ENCODE measurements at places on chromosomes 7 and 10.

DNA sequence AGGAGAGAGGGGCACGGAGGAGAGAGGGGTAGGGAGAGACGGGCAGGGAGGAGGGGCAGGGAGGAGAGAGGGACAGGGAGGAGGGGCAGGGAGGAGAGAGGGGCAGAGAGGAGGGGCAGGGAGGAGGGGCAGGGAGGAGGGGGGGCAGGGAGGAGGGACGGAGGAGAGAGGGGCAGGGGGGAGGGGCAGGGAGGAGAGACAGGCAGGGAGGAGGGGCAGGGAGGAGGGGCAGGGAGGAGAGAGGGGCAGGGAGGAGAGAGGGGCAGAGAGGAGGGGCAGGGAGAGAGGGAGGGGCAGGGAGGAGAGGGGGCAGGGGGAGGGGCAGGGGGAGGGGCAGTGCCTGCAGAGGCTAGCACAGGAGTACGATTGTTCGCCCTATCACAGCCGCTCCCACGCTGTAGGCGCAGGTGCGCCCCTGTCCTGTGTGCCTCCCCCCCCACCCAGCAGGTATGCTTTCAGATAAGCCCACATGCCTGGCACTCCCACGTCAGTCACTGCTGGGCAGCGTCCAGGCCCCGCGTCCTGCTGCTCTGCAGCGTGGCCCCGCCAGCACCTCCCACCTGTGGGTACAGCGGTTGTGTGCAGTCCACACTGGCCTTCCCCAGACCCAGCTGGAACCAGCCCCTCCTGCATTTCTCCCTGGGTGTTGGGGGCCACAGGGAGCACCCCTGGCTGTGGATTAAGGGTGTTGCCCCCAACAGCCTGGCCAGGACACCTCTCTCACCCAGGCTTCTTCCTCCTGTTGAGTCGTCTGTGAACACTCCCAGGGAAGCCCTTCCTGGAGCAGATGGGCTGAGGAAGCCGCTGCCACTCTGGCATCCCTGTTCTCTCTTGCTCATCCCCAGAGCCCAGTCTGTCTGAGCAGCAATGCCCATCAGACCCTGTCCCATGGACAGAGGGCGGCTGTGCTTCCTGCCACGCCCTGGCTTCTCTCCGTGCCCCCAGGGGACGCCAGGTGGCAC, 10.8 kb downstream of the NKX6-2 start:
- DNase-seq: no peak

GRCh38 chr10:12391206-12391605, 41.9 kb downstream of the CAMK1D start:
- DNase-seq: no peak

DNA sequence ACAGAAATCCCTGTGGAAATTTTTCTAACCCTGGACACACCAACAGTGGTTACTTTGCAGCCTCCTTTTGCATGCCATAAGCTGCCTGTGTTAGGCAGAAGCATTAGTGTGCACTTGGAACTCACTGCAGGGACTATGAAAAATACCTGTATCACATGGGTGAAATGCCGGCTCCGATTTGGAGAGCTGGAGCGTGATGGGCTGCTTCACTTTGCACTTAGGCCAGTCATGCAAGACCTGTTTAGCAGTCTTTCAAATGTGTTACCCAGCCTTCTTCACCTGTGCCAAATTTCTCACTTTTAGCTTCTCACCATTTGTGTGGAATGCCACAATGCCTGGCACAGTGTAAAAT, 11.3 kb downstream of the NCOA4 start:
- no peak for DNase-seq

- DNase-seq: peak; percentile 47
Observed at GRCh38 chr10:114042895-114043531, 653 bp upstream of the ADRB1 start.

DNA sequence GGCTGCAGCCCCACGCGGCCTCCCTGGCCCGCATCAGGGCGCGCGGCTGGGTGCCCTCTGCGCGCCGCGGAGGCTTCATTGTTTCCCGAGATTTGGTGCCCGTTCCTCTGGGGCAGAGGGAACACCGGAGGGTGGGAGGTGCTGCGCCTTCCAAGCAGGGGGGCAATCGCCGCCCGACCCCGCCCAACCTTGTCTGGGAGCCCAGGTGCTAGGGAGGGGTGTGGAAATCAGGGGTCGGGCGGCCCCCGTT, 1.0 kb upstream of the NRP1 start:
- no peak for DNase-seq

GRCh38 chr7:39746103-39746819, 122.9 kb downstream of the RALA start:
- DNase-seq: peak; percentile 61

GRCh38 chr7:106766551-106766950, 98.5 kb upstream of the PIK3CG start:
- DNase-seq: no peak

DNA sequence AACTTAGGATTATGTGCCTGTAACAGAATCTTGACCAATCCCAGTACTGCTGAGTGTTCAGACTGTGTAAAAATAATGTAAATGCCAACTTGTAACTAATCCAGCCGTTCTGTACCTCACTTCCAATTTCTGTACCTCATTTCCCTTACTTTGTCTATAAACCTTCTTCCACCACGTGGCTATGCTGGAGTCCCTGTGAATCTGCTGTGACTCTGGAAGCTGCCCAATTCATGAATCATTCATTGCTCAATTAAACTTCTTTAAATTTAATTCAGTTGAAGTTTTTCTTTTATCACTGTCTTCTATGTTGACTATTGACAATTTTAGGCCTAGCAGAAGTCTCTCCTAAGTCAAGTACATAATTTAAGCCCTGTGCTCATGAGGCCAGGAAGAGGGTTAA, 215.3 kb upstream of the RHOBTB1 start:
- DNase-seq: no peak

GRCh38 chr10:117107238-117107637, 30.8 kb downstream of the VAX1 start:
- no peak for DNase-seq

- DNase-seq: no peak
Observed at GRCh38 chr10:86083664-86084175, 282.9 kb downstream of the GRID1 start.

- no peak for DNase-seq
Observed at GRCh38 chr10:71975087-71975870, 11.1 kb downstream of the CHST3 start.

- peak; percentile 20 for DNase-seq
Observed at GRCh38 chr7:80136261-80137055, 1.8 kb downstream of the GNAI1 start.

GRCh38 chr7:108455998-108456677, at the start of gene NRCAM:
TSS of gene NRCAM (minus strand) at chr7:108456436. CDS start at chr7:108240064, 216,372 bp downstream.
- DNase-seq: peak; percentile 94

DNA sequence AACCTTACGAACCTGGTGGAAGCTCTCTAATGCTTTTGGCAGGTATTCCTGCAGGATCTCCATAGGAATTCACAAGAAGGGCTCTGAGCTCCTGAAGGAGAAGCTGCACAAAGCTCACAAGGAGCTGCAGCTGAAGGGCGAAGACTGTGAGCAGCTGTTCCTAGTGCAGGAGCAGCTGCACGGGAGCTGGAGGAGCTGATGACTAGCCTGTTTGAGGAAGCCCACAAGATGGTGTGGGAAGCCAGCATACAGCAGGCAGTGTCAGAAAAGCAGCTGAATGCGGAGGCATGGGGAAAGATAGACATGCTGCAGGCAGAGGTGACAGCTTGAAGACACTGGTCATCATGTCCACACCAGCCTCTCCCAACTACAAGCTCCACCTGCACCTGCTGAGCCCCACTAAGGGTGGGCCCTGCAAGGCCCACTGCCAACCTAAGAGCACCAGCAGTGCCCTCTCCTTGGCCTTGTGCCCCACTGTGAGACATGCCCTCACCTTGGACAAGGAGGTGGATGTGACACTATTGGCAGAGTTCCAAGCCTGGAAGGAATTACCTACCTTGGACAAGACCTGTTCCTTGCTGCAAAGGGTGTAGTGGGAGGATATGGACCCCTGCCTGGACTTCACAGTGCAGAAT, 250.6 kb downstream of the BBS9 start:
- no peak for DNase-seq

- DNase-seq: no peak
Observed at GRCh38 chr10:73946253-73947145, 35.6 kb downstream of the PLAU start.

DNA sequence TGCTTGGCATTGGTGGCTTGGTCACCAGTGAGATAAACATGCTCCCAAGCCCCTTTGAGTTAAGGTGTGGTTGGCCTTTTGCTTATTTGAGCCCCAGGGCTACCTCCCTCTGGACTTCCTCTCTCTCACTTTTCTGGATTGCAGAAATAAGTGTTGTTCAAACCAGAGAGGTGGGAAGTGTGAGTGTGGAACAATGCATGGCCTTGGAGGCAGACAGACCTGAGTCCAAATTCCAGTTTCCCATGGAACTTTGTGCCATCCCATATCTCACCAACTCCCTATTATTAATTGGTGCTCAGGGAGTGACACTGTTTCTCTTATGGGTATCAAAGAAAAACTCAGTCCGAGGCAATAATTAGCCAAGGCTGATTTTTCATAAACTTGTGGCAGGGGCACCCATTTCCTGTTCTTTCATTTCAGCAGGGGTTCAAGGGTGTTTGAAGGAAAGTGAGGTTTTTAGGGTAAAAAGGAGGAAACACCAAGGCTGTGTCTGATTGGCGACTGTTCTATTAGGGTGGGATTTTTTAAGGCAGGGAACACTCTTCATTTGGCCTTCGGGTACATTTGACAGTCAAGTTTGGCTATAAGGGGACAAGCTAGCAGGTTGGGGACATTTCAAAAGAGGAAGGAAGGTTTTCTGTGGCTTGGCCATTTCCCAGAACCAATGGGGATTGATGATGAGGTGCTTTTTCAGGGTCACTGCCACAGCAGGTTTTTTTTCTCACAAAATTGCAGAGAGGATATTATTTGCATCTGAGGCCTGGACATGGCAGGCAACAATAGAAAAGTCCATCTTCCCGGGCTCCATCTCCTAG, 148.8 kb upstream of the NPY start:
- no peak for DNase-seq

DNA sequence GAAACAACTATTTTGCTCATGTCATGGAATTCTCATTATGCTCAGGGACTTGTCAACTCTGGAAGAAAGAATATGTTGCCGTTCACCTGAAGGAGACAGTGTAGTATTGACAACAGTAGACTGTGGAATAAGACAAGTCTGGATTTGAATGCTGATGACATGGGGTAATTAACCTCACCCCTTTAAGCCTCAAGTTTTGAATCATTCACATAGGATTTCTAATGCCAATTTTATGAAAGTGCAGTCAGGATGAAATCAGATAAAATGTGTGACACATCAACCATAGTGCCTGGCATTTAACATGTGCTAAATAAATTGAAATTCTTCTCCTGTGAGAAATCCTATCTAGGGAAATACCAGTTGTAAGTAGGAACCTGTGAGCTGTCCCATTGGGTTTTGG, 305.8 kb downstream of the KIF20B start:
- DNase-seq: no peak

- no peak for DNase-seq
Observed at GRCh38 chr7:2261611-2262010, 19.6 kb downstream of the NUDT1 start.

GRCh38 chr7:103680161-103681144, 234.4 kb upstream of the SLC26A5 start:
- no peak for DNase-seq

GRCh38 chr7:124072603-124073309, 39.9 kb upstream of the TMEM229A start:
- no peak for DNase-seq

DNA sequence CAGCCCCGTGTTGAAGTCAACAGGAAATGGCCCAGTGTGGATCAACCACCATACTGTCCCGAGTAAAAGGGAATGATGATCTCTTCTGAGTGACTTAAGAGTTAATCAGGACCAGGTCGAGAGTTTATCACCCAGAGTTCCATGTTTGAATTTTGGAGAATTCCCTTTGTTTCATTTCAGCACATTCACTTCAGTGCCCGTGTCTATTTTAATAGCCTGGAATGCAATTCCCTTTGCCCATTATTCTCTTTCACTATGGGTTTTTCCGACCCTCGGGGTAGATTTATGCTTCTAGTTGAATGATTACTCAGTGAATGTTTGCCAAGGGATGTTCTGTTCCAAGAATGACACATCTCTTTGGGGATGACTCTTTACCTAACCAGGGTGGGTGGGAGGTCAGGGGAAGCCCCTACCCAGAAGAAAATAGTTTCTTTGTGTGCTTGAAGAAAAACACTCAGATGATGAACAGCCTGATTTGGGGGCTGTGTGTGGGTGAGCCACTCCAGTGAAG, 594.9 kb downstream of the INHBA start:
- no peak for DNase-seq

- no peak for DNase-seq
Observed at GRCh38 chr10:500876-501275, 188.6 kb downstream of the DIP2C start.

- DNase-seq: no peak
Observed at GRCh38 chr7:3956949-3957348, 655.9 kb downstream of the SDK1 start.

GRCh38 chr7:2314209-2314955, at the start of gene SNX8:
TSS of gene SNX8 (minus strand) at chr7:2314441. CDS start at chr7:2314421, 20 bp downstream.
- DNase-seq: peak; percentile 92

GRCh38 chr7:135843214-135843613, 94.6 kb upstream of the FAM180A start:
- no peak for DNase-seq

DNA sequence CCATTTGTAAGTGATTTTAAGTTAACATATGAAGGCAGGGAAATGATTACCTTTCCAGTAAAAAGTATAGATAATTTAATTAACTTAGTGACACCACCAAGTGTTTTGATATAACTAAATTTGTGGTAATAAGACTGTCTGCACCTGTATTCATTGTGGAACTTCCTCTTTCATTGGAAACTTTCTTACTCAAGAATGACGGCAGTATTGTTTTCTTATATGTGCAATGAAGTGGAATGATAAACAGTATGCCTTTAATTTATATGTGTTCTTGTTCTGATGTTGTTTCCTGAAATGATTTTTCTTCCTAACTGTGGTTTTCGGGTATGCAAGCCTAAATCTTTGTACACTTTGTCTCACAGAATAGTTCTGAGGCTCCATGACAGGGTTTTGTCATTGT, 46.4 kb downstream of the CASD1 start:
- DNase-seq: no peak

DNA sequence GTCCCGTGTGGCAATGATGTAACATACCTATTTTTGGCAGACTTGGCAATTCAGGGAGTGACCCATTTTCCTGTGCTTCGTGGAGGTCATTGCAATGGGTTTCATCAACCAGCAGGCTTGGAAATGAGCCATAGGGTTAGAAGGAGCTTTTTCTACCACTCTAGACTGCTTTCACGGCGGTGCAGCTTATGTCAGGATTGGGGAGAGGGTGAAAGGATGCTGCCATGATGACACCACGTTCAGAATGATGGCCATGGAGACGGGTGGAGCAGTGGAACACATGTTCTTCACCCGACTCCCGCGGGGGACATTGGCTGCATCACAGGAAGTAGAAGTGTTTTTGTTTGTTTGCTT, 220.2 kb downstream of the EMX2 start:
- DNase-seq: no peak

DNA sequence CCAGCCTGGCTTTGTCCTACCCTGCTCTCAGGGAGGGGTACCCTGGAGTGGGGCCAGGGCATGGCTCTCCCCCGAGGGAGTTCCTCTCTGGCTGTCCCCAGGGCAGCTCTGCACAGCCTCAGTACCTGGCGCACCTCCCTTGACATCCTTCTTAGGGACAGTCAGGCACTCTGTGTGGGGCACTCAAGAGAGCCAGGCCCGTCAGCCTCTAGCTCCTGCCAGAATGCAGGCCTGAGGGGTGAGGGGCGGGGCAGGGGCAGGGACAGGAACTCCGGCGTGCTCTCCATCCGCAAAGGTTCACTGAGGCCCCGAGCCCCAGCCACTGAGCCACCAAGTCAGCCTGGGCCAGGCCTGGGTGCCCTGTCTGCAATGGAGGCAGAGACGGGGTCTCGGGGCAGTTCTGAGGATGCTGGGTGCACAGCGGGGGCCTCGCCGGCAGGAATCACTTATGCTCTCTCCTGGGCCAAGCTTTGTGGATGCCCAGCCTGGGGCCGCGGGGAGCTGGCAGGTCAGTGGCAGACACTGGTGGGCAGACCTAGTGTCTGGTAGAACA, 10.1 kb downstream of the LIMK1 start:
- no peak for DNase-seq

Data from NCI-H526 treated with DMSO at 0.1 percent for 48 hours (cell line).